ENCODE measurements at places on chromosomes 7 and 10. TPM values are rescaled to one million over a fixed set of nuclear protein-coding genes. Genes with fewer than 3 reads are reported as not detected.

GRCh38 chr10:45008524-45009161, 7.9 kb downstream of the ZNF22 start:
- H3K36me3 ChIP-seq, result no peaks in the 10 kb centered on the region
- peak; percentile 87 for DNase-seq
- H3K27ac ChIP-seq, result no peak overlapping the region
- no peaks in the 10 kb centered on the region for H3K27me3 ChIP-seq
- H3K4me1 ChIP-seq, result peaks cover 5% of the 10 kb centered on the region

DNA sequence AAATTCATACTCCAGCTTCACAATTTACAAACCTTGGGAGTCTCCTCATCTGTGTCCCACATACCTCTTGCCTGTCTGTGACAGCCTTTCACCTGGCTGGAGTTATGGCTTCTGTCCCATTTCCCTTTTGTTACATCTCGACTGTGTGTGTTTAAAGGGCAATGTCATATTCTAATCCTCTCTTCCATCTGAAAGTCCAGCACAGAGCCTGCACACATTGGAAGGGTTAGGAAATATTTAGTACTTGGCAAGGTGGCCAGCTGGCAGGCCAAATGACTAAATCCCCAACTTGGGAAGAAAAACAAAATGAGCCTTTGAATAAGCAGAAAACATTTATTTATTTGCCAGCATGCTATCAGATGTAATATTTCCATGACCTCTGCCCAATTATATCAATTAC, 120.1 kb upstream of the STK17A start:
- H3K27ac ChIP-seq, result no peak overlapping the region
- H3K4me1 ChIP-seq, result no peaks in the 10 kb centered on the region
- no peak overlapping the region for H3K4me3 ChIP-seq
- H3K27me3 ChIP-seq, result no peaks in the 10 kb centered on the region
- DNase-seq, result no peak

DNA sequence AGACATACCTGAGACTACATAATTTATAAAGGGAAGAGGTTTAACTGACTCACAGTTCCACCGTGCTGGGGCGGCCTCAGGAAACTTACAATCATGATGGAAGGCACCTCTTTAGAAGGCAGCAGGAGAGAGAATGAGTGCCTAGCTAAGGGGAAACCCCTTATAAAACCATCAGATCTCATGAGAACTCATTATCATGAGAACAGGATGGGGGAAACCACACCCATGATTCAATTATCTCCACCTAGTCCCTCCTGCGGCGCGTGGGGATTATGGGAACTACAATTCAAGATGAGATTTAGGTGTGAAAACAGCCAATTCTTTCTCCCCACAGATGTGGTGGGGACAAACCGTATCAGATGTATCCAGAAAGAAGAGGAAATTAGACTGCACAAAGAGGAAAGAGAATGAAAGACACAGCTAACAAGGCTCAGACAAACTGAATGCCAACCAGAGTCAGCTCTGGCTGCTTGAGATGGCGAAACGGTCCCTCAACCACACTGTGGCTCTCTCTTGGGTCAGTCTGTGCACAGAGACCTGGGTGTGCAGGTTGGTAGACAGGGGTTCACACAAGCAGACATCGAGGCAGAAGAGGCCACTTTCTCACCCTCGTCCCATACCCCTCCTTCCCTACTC, 375.6 kb downstream of the SFMBT2 start:
- no peaks in the 10 kb centered on the region for H3K4me1 ChIP-seq
- H3K27me3 ChIP-seq, result 0 out of 2 replicates have a peak, but pooled peaks cover under 1% of the 10 kb centered on the region
- H3K4me3 ChIP-seq, result no peak overlapping the region
- H3K27ac ChIP-seq, result no peak overlapping the region
- DNase-seq, result no peak
- H3K36me3 ChIP-seq, result no peaks in the 10 kb centered on the region

GRCh38 chr7:63113713-63114285, 884.9 kb upstream of the ZNF722 start:
- no peak overlapping the region for H3K4me3 ChIP-seq
- no peak overlapping the region for H3K27ac ChIP-seq
- no peaks in the 10 kb centered on the region for H3K36me3 ChIP-seq
- no peak for DNase-seq

GRCh38 chr10:82683945-82684344, 809.0 kb downstream of the NRG3 start:
- no peaks in the 10 kb centered on the region for H3K4me1 ChIP-seq
- H3K36me3 ChIP-seq, result no peaks in the 10 kb centered on the region
- no peak for DNase-seq
- H3K27me3 ChIP-seq, result no peaks in the 10 kb centered on the region

- no peaks in the 10 kb centered on the region for H3K36me3 ChIP-seq
- peaks cover 30% of the 10 kb centered on the region for H3K4me1 ChIP-seq
- no peak for DNase-seq
- peak overlapping the region; percentile 51 for H3K4me3 ChIP-seq
Measured at GRCh38 chr10:88386204-88386788, 196.8 kb downstream of the RNLS start.

GRCh38 chr7:103341466-103341865, 3.1 kb downstream of the DNAJC2 start:
- no peak overlapping the region for H3K4me3 ChIP-seq
- H3K36me3 ChIP-seq, result peaks cover 44% of the 10 kb centered on the region
- peaks cover 4% of the 10 kb centered on the region for H3K4me1 ChIP-seq
- DNase-seq, result no peak

DNA sequence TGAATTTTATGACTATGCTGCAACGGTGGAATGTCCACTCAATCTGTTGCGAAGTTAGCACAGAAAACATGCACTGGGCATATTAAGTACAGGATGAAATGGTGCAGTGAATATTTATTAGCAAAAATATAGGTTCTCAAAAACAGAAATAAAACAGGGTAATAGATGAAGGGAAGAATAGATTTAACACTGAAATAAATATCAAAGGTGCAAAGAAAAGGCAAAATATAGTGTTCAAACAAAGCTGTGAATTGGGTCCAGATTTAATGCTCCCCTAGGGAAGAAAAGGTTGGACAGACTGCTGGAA, 435.2 kb upstream of the MGMT start:
- no peak for DNase-seq
- no peaks in the 10 kb centered on the region for H3K36me3 ChIP-seq
- no peaks in the 10 kb centered on the region for H3K27me3 ChIP-seq
- H3K27ac ChIP-seq, result no peak overlapping the region
- no peak overlapping the region for H3K4me3 ChIP-seq
- H3K4me1 ChIP-seq, result no peaks in the 10 kb centered on the region

GRCh38 chr10:24433705-24434104, 224.8 kb downstream of the KIAA1217 start:
- H3K27me3 ChIP-seq, result peaks cover 4% of the 10 kb centered on the region
- DNase-seq, result no peak
- no peaks in the 10 kb centered on the region for H3K4me1 ChIP-seq
- H3K27ac ChIP-seq, result no peak overlapping the region
- H3K36me3 ChIP-seq, result no peaks in the 10 kb centered on the region

DNA sequence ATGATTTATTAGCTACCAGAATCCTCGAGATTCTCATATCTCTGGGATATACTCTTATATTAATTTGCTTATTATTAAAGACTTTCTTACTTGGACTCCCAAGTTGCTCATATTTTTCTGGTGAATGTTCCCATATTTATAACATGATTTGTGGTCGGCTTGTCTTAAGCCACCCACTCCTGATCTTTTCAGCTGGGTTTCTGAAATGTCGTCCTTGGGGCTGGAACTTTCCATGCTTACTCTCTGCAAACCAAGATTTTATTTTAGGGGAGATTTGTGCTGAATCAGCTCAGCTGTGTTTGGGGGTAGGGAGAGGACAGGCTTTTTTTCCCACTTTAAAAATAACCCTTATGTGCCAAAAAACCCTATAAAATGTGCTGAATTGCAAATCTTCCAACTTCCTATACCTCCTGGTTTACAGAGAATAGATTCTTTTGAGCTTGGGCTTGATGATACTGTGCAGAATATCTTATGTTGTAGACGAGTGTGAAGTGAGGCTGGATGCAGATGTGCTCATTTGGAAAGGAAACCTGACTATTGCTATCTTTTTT, 162.1 kb downstream of the SND1 start:
- no peak overlapping the region for H3K27ac ChIP-seq
- H3K4me1 ChIP-seq, result peaks cover 7% of the 10 kb centered on the region
- DNase-seq, result no peak

- H3K36me3 ChIP-seq, result no peaks in the 10 kb centered on the region
- DNase-seq, result no peak
- H3K4me1 ChIP-seq, result peaks cover 84% of the 10 kb centered on the region
- H3K27me3 ChIP-seq, result no peaks in the 10 kb centered on the region
- H3K4me3 ChIP-seq, result no peak overlapping the region
Measured at GRCh38 chr7:130982160-130982638, 248.2 kb upstream of the KLF14 start.

DNA sequence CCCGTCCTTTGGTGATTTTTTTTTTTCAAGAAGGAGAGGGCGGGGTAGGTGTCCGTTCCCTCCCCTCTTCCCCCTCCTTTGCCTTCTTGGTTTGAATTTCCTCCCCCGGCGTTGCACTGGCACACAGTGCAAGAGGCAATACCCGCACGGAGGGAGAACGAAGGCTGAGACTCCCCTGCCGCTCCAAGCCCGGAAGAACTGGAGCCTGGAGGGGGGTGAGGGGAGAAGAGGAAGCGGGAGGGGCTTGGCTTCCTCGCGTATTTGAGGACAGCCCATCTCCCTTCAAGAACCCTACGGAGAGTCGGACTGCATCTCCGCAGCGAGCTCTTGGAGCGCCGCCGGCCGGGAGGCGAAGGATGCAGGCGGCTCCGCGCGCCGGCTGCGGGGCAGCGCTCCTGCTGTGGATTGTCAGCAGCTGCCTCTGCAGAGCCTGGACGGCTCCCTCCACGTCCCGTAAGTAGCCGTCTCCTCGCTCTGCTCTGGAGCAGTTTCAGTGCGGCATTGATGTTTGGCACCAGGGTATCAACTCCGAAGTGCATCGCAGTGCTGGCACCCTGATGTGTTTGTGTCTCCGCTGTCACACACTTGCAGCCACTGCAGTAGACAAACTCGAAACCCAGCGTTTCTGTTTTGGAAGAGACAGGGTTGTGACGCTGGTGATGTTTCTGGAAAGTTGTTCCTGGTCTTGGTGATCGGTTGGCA, at the start of gene CNTNAP2:
Gene CNTNAP2 (plus strand): TSS at position 281 of the 702 bp plus-strand sequence. CDS start 76 bp downstream, at position 357.
- no peak within 1 kb of the TSS for H3K4me3 ChIP-seq
- no peaks in the 10 kb centered on the region for H3K27me3 ChIP-seq
- H3K4me1 ChIP-seq, result no peaks in the 10 kb centered on the region
- H3K27ac ChIP-seq, result no peak within 1 kb of the TSS

- no peak for DNase-seq
- H3K4me3 ChIP-seq, result no peak overlapping the region
- no peaks in the 10 kb centered on the region for H3K36me3 ChIP-seq
- no peaks in the 10 kb centered on the region for H3K27me3 ChIP-seq
- no peak overlapping the region for H3K27ac ChIP-seq
Measured at GRCh38 chr7:117225536-117225935, 97.3 kb downstream of the WNT2 start.

DNA sequence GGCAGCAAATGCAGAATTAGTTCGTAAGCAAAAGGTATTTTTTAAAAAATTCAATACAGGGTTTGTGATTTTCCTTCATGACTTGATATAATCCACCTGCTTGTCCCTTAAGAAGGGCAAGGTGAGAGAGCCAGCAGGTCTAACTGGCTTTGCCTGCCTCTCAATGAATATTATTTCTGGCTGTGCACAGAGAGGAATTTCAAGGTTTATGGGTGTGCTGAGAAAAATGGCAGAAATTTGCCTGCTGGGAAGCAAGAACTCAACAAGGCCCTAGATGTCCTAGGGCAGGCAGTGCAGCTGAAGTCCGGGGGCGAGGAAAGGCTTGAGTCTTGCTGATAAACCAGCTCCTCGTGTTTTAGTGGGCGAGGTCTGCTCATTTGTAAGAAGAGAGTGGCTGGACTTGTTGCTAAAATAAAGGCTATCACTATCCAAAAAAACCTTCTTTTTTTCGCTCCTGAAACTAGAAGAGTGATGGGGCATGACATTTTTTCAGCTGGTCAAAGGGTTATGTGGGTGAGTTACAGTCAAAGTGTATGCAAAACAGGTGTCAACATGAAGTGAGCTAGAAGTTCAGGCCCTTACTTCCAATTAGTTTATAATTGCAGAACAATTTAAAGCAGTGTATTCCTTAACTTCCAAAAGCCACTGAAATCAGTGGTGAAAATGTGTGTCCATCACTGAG, 385.8 kb upstream of the KLF6 start:
- no peak overlapping the region for H3K4me3 ChIP-seq
- DNase-seq, result no peak
- H3K27me3 ChIP-seq, result no peaks in the 10 kb centered on the region
- no peaks in the 10 kb centered on the region for H3K36me3 ChIP-seq

Gene CDHR3
- total RNA-seq, result 5.5 TPM

Gene ZNF239
- total RNA-seq, result 4.4 TPM

Gene HYAL4
- not detected for total RNA-seq

Gene EPDR1
- total RNA-seq, result 8.0 TPM

Gene TMEM196
- total RNA-seq, result not detected

Gene DEPP1
- 3.8 TPM for total RNA-seq

Gene PDE6C
- not detected for total RNA-seq

Gene CACNB2
- 0.71 TPM for total RNA-seq

Data from HCT116 (cell line).